Chondrocyte (in vitro differentiated cells): ENCODE measurements at places on chromosomes 3 and 15. TPM values are rescaled to one million over a fixed set of nuclear protein-coding genes. Genes with fewer than 3 reads are reported as not detected.

Gene CCR3
- not detected in 3 replicates for total RNA-seq

Gene IQCF5
- total RNA-seq, result not detected in 3 replicates

Gene TNFSF10
- not detected in 3 replicates for total RNA-seq

Gene SV2B
- not detected in 3 replicates for total RNA-seq

Gene PLSCR1
- total RNA-seq, result 21.5 to 34.6 TPM (median 23.9 TPM) in 3 replicates
